ENCODE measurements at places on chromosomes 16 and 17. TPM values are rescaled to one million over a fixed set of nuclear protein-coding genes. Genes with fewer than 3 reads are reported as not detected.
A peak's percentile ranks its signal among the peaks of the same experiment; 100 is the strongest.

GRCh38 chr16:7888411-7888810, 555.8 kb downstream of the RBFOX1 start:
- no peak for DNase-seq

DNA sequence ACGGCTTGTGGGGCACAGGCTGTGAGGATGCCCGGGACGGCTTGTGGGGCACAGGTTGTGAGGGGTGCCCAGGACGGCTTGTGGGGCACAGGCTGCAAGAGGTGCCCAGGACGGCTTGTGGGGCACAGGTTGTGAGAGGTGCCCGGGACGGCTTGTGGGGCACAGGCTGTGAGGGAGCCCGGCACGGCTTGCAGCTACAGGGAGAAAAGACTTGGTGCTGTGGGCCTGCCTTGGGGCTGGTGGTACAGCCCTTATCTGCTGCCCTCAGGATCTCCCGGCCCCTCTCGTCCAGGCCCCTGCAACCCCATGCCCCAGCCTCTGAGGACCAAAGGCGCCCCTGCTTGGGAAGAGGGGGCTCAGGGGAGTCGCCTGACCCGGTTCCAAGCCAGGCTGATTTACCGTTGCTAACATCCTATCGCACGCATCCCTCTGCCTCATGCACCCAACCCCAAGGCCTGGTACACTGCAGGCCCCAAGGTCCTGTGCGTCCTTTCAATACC, 5.0 kb upstream of the HBM start:
- no peak for DNase-seq

- no peak for DNase-seq
These were observed 180.5 kb downstream of the ZNF423 start for GRCh38 chr16:49675413-49675812.

DNA sequence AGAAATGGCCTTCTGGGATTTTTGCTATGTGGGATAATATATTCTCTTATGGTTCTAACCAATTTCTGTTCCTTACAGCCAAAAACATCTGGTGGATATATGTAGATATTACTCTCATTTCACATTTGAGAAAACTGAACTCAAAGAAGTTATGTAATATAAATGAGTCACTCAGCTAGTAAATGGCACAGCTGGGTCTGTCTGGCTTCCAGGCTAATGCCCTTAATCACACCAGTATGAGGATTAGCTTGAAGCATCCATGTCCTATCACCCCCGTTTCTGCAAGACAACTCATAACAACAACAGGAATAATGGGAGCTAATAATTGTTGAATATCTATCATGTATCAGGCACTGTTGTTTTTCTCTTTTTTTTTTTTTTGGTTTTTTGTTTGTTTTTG, 34.4 kb upstream of the USP7 start:
- DNase-seq = no peak

DNA sequence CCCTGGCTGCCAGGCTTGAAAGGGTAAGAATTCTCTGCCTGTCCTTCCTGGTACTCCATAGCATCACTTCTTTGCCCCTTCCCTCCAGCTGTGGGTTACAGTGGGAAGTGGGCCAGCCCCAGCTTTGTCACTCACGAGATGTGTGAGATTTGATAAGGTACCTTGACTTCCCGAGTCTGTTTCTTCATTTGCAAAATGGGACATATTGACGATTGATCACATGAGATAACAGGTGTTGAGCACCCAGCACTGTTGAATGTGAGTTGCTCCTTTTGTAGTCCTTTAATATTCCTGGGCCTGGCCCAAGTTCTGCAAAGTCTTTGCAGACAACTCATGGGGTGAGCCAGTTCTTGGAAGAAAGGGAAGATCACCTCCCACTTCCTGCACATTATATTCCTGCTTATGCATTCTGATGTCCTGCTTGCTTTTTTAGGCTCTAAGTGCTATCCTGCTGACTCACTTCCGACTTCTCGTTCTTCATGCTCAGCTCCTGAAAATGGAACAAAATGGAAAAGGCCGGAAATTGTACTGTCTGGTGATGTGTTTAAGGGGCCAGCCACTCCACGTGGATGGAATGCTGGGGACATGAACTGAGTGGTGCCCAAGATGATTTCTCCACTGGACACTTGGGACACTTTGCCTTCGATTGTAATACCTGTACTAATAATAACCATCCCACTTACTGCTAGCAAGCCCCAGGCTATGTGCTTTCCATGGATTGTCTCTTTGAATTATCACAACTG, 8.3 kb upstream of the NLK start:
- DNase-seq = no peak

- DNase-seq = no peak
These were observed 18.3 kb downstream of the RARA start for GRCh38 chr17:40327244-40327729.

- DNase-seq = no peak
These were observed 53.2 kb downstream of the MYH11 start for GRCh38 chr16:15803618-15804017.

DNA sequence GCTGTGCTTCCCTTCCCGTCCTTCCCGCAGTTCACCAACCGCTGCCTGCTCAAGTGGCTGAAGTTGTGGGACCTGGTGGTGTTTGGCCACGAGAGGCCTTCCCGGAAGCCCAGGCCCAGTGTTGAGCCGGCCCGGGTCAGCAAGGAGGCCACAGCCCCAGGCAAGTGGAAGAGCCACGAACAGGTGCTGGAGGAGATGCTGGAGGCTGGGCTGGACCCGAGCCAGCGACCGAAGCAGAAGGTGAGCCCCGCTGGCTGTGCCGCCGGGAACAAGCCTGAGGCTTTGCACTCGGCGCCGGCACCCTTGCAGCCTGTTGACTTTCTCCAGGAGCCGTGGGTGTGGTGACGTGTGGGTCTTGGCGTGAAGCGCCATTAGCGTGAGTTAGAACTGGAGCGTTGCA, 2.7 kb downstream of the CHTF18 start:
- DNase-seq = no peak

DNA sequence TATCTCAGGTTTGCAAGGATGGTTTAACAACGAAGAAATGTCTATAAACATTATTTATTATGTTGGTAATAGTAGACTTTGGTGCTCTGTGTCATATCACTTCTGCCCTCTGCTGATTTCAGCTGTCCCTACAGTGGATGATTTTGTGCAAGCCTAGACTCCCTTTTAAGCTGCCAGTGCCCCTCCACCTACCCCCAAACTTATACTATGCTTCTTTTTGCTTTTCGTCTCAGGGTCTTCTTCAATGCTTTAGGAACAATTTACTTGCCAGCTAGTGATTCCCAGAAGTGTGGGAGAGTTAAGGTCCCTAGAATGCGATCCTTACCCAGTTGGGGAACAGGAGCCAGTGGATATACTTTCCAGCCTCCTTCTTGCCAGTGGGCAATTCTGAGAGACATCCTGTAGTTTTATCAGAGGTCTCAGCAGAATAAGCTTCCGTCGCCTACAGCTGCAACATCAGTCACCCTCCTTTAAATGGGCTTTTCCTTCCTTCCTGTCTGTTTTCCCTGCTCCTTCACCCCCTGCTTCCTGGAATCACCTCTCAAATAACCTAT, 4.1 kb downstream of the ICAM2 start:
- DNase-seq = no peak

DNA sequence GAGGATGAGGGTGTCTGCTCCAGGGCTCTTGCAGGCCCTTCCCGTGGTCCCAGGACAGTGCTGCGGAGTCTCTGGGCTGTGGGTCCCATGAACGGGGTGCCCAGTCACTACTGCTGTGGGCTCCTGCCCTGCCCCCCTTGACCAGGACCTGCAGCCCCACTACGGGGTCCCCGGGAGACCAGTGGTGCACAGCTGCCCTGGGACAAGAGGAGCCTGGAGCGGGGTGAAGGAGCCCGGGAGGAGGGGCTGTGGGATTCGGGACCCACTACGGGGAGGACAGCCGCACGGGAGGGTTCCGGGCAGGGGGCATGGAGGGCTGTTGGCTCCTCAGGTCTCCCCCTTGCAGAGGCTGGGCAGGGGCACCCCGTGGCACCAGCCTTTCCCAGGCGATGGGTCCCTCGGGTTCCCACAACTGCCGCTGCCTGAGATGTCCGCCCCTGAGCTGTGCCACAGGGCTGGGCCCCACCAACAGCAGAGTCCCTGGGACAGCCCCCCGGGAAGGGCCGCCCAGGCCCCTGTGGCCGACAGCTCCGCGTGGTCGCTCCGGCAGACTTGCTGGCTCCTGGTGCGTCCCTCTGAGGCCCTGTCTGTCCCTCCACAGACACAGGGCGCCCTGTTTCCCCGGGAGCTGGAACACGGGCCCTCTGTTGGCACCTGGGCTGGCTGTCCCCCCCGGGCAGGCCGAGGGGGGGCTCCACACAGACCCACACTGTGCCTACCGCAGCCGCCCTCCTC, 52.1 kb upstream of the GNG13 start:
- no peak for DNase-seq

- DNase-seq = peak; percentile 26
These were observed at the start of gene MEIOB for GRCh38 chr16:1871974-1872635. Gene MEIOB, minus strand, starts transcription at chr16:1872164. Its CDS starts 3,989 bp downstream, at chr16:1868175.

GRCh38 chr17:45336390-45337182, 19.8 kb upstream of the MAP3K14 start:
- no peak for DNase-seq

DNA sequence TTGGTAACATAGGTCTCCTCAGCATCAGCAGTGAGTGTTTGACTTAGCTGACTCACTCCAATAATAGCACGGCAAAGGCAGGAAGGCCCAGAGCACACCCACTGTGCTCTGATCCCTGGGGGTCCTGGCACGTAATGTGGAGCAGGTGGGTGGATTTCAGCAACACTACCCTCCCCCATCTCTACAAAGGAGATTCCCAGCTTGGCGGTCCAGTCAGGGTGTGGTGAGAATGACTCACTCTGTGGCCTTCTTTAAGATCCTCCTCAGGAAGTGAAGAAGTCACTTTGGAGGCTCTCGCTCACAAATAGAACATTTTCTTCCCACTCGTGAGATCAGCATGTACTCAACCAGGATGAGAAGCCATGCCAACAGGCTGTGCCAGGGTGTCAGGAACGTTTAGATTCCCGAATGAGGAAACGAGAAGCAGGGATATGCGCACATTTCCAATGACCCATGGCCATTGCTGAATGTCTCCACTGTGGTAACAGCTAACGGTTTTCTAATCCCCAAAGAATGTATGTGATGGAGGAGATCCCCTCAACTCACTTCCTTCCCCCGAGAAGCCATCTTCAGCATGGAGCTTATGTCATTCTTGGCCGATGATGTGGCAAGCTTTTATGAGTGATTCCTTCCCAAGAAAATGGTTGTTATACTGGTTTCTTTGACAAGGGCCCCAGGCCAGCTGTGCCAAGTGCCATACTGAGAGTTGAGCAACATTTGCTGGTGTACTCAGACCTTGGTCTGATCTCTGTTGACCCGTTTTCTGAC, 365.2 kb downstream of the C16orf95 start:
- DNase-seq = no peak

DNA sequence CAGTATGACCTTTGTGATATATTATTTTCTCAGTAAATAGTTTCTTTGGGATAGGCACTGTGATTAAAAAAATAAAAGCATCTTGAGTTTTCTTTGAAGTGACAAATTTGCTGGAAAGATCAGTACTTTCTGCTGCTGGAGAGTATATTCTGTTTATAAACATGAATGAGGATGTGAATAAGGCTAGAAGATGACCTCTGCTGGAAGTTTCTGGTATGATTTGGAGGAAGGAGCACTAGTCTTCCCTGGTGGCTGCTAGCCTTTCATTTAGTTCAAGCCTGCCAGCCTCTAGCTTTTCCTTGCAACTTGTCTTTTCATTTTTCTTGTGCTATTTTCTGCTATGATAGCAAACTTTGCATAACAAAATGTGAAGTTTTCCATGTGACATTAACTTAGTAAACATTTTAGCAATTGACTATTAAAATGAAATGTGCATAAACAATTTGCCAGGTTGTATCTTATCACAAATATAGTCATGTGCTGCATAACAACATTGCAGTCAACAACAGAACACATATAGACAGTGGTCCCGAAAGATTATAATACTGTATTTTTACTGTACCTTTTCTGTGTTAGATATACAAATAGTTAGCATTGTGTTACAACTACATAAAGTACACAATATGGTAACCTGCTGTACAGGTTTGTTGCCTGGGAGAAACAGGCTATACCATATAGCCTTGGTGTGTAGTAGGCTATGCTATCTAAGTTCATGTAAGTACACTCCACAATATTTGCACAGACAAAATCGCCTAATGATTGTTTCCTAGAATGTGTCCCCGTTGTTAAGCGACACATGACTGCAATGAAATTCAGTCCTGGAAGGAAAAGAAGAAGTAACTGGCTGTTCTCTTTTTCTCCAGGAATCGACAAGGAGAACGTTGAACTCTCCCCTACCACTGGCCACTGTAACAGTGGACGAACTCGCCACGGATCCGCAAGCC, 18.1 kb upstream of the RAB11FIP4 start:
- DNase-seq = no peak

DNA sequence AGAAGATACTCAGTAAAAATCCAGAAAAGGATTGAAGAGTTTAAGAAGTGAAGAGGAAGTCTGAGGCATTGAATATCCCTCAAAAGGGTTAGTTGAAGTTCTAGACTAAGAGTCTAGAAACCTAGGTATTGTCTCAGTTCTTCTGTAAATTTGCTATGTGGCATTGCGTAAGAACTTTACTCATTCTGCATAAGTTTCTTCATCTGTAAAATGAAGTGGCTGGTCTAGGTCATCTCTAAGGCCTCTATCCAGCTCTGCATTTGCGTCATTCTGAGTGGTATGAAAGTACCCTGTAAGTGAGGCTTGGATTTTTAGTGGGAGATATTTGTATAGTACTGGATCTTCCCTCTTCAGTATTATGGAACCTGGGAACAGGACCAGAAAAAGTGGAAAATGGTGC, 130.2 kb downstream of the MYO1D start:
- DNase-seq = no peak

DNA sequence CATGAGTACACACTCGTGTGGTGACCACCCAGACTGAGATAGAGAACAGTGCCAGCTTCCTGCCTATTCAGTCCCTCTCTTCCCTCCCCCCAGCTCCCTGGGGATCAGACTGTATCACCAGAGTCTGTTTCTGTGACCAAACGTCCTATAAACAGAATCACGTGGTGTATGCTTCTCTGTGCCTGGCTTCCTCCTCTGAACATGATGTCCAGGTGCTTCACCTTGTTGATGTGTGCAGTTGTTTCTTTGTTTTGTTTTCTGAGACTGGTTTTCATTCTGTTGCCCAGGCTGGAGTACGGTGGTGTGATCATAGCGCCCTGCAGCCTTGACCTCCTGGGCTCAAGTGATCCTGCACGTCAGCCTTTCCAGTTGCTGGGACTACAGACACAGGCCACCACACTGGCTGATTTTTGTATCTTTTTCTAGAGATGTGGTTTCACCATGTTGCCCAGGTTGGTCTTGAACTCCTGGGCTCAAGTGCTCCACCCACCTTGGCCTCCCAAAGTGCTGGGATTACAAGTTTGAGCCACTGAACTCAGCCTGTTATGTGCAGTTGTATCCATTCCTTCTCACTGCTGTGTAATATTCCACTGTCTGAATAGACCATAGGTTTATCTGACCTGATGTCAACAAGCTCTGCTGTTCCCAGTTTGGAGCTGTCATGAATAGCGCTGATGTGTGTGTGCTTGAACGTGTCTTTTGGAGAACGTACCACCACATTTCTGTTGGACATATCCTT, 28.9 kb upstream of the PRM1 start:
- DNase-seq = no peak

GRCh38 chr17:12709063-12709462, 43.4 kb downstream of the MYOCD start:
- no peak for DNase-seq

- peak; percentile 32 for DNase-seq
These were observed 25.3 kb downstream of the CMIP start for GRCh38 chr16:81469710-81470535.

GRCh38 chr17:48729335-48730239, 1.0 kb upstream of the HOXB13 start:
- no peak for DNase-seq

EPN3 gene
- not detected for total RNA-seq

CCDC40 gene
- total RNA-seq = 0.15 TPM

SDK2 gene
- total RNA-seq = 0.44 TPM

TCAP gene
- total RNA-seq = 1.4 TPM

TP53 gene
- 172 TPM for total RNA-seq

EVI2B gene
- total RNA-seq = 25.1 TPM
